ENCODE measurements at places on chromosomes 3 and 15. TPM values are rescaled to one million over a fixed set of nuclear protein-coding genes. Genes with fewer than 3 reads are reported as not detected.

GRCh38 chr3:88150371-88150770 is 612 bp downstream of the C3orf38 start:
- H3K4me1 ChIP-seq = peaks cover 17% of the 10 kb centered on the region
- DNase-seq = no peak
- peaks cover 3% of the 10 kb centered on the region for H3K36me3 ChIP-seq
- peak overlapping the region; percentile 90 for H3K4me3 ChIP-seq

DNA sequence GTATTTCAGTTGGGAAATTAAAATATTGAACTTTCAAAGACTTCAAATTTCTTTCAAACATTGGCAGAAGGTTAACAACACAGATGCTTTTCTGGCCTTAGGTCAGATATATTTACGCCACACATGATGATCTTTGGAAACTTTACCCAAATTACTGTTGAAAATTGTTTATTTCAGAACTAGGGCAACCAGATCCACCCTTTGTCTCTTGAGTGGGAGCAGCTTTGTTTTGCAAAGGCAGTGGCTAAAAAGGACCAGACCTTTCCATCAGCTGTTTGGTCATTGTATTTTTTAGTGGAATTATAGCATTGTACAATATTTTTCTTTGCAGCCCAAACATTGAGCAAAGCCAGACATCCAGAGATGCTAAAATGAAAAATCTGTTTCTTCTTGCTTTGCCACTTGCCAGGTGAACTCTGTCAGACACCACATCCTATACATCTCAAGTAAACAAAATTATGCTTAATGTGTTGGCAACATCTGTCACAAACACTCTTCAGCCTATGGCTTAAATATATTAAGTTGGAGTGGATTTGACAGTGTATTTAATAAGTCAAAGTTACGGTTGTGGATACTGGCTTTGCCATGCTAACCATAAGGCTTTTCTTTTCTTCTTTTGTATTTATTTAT is 651.9 kb downstream of the RBMS3 start:
- no peaks in the 10 kb centered on the region for H3K36me3 ChIP-seq
- DNase-seq = no peak
- no peak overlapping the region for H3K27ac ChIP-seq
- H3K27me3 ChIP-seq = no peaks in the 10 kb centered on the region
- H3K4me1 ChIP-seq = no peaks in the 10 kb centered on the region

DNA sequence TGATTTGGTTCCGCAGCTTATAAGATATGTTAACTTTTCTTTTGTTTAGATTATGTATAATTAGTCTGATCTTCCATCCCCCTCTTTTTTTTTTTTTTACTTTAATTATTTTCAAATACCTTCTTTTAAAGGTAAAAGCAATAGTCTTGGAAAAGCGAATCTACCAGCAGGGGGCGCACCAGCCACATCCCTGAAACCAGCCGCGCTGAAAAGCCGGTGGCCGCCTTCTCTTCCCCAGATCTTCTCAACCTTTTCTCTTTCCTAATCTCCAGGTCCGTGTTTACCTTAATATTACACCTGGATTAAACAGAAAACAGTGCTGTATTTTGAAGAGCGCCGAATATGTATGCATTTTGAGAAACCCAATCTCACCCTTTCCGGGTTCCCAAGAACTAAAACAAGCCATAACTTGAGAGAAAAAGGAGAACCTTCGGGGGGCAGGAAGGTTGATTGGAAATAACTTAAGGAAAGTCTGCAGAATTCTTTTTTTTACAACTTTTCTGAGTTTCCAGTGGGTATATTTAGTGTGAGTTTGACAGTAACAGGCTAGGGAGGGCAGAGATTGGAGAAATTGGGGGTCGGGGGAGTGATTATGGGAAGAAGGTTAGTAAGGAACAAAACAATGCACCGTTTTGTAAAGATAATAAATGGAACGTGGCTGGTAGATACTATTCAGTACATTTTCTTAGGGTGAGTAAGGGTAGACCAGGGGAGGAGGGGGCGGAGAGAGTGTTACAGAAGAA is 2.0 kb upstream of the SOX2 start:
- no peak for DNase-seq
- peak overlapping the region; percentile 47 for H3K4me3 ChIP-seq
- H3K27me3 ChIP-seq = peaks cover 54% of the 10 kb centered on the region

- no peak overlapping the region for H3K4me3 ChIP-seq
- no peak for DNase-seq
- H3K4me1 ChIP-seq = no peaks in the 10 kb centered on the region
- H3K36me3 ChIP-seq = no peaks in the 10 kb centered on the region
- no peak overlapping the region for H3K27ac ChIP-seq
These were observed 31.1 kb downstream of the CYP11A1 start for GRCh38 chr15:74336061-74337005.

GRCh38 chr3:34995796-34996430 is 643.4 kb upstream of the ARPP21 start:
- no peak overlapping the region for H3K4me3 ChIP-seq
- H3K4me1 ChIP-seq = no peaks in the 10 kb centered on the region
- H3K27ac ChIP-seq = no peak overlapping the region
- no peaks in the 10 kb centered on the region for H3K36me3 ChIP-seq
- no peak for DNase-seq
- H3K27me3 ChIP-seq = no peaks in the 10 kb centered on the region

DNA sequence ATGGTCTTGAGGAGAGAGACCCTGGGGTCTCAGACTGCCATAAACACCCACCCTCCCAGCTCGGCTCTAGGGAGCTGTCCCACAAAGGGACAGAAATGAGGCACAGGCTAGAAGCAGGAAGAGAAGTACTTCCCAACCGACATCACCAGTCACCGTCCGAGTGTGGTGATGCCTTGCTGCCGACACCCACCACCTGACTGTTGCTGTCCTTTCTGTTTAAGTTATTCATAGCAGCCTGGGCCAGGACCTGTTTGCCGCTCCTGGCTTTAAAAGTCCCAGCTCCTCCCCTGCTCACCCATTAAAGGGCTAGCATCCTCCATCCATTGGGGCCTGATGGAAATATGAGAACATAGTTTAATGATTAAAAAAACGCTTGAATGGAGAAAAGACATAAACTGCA is 13.2 kb upstream of the SPG11 start:
- H3K4me1 ChIP-seq = no peaks in the 10 kb centered on the region
- no peak overlapping the region for H3K4me3 ChIP-seq
- no peak overlapping the region for H3K27ac ChIP-seq
- DNase-seq = no peak
- H3K27me3 ChIP-seq = no peaks in the 10 kb centered on the region

DNA sequence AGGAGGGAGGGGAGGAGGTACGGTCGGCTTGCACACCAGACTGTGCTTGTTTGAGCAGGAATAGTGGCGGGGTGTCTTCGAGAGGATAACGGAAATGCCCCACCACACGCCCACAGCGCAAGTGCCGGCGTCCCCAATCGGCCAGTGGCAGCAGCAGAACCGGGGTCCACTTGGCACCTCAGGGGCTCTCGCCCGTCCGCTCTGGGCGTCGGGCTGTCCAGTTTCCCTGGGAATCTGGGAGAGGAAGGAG is 53.7 kb downstream of the CCDC54 start:
- H3K4me1 ChIP-seq = peaks cover 5% of the 10 kb centered on the region
- DNase-seq = no peak
- H3K36me3 ChIP-seq = no peaks in the 10 kb centered on the region

- H3K36me3 ChIP-seq = no peaks in the 10 kb centered on the region
- H3K4me1 ChIP-seq = no peaks in the 10 kb centered on the region
- no peak for DNase-seq
- no peak overlapping the region for H3K27ac ChIP-seq
These were observed 130.1 kb upstream of the GOLGA6L6 start for GRCh38 chr15:20671675-20672074.

DNA sequence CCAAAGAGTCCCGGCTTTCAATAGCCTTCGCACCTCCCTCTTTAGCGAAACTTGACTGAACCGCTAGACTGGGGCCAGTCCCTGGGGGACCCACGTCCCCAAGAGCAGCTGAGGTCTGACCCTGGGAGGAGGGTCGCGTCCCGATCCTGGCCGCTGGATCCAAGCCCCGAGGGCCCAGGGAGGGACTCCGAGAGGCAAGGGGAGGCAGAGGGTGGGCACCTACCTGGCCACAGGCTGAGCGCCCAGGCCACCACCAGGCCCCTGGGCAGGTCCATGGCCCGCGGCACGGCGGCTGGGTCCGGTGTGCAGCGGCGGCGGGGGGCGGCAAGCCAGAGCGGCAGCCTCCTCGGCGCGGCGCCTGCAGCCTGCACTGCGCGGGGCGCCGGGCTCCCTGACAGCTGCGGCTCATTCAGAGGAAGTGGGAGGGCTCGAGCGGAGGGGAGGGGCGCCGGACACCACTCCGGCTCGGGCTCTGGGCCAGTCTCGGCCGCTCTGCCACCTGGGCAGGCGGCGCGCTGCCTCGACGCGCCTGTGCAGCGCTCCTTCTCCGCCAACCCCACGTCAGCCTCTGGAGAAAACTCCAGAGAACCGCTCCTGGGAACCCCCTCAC is at the start of gene ITGA11:
ITGA11 (minus strand) TSS at position 372 of the 610 bp plus-strand sequence; CDS start at position 275, 97 bp downstream.
- DNase-seq = peak; percentile 59
- peaks cover 49% of the 10 kb centered on the region for H3K4me1 ChIP-seq
- peak within 1 kb of the TSS; percentile 84 for H3K27ac ChIP-seq
- peak within 1 kb of the TSS; percentile 83 for H3K4me3 ChIP-seq
- no peaks in the 10 kb centered on the region for H3K36me3 ChIP-seq

DNA sequence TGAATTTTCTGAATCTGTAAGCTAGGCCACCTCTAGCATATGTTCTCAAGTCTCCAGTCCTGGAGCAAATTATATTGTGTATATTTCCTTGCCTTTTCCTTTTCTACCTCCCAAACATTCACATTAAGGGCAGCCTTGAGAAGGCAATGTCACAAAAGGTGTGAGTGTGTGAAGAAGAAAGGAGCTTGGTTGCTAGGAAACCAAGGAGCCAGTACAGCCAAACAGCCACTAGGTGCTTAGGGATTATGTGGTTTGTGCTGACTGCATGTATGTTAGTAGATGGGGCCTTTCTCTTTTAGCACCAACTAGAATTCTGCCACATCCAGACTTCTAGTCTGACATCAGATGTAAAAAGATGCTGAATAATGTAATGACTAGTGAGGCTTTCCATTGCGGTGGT is 118.8 kb upstream of the DAZL start:
- no peak overlapping the region for H3K4me3 ChIP-seq
- no peak for DNase-seq

GRCh38 chr3:124850633-124851032 is 36.5 kb downstream of the ITGB5 start:
- DNase-seq = no peak
- H3K36me3 ChIP-seq = peaks cover under 1% of the 10 kb centered on the region
- H3K27ac ChIP-seq = peak overlapping the region; percentile 87
- peak overlapping the region; percentile 48 for H3K4me3 ChIP-seq
- no peaks in the 10 kb centered on the region for H3K27me3 ChIP-seq

DNA sequence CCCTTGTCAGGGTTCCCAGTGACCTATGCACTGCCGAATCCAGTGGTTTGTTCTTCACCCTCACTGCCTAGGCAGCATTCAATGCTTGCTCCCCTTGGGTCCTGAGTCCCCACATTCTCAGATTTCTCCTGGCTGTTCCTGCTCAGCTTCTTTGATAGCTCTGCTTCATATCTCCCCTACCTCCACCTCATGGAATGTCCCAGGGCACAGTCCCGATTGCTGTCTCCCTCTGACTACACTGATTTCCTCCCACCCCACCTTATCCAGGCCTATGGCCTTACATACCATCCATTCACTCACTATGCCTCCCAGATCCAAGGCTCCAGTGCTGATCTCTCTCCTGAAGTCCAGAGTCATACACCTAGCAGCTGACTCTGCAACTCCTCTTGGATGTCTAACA is 1.5 kb upstream of the CDHR4 start:
- H3K27me3 ChIP-seq = no peaks in the 10 kb centered on the region
- peaks cover 30% of the 10 kb centered on the region for H3K4me1 ChIP-seq
- H3K36me3 ChIP-seq = no peaks in the 10 kb centered on the region
- H3K4me3 ChIP-seq = no peak overlapping the region
- no peak overlapping the region for H3K27ac ChIP-seq

DNA sequence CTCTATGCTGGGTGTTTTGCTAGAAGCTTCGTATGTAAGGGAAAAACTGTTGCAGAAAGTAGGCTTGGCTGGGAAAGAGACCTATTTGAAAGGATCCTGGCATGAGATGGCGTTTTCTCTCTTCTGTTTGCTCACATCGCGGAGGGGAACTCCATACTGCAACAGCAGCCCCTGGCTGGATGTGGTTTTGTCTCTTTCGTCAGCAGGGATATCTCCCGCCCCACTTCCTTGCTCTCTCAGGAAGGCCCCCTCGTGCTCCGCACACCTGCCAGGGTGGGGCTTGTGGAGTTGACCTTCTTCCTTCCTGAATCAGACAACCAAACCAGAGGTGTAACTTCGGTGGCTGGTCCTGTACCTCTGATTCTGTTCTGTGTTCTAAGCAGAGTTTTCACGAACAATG is 26.4 kb upstream of the MYZAP start:
- H3K27me3 ChIP-seq = no peaks in the 10 kb centered on the region
- no peaks in the 10 kb centered on the region for H3K4me1 ChIP-seq
- DNase-seq = no peak

- no peaks in the 10 kb centered on the region for H3K27me3 ChIP-seq
- no peak for DNase-seq
- H3K4me3 ChIP-seq = no peak overlapping the region
These were observed 775.3 kb upstream of the ARPP21 start for GRCh38 chr3:34864011-34864410.

GRCh38 chr15:77574521-77575202 is 58.0 kb downstream of the LINGO1 start:
- H3K27ac ChIP-seq = no peak overlapping the region
- no peaks in the 10 kb centered on the region for H3K27me3 ChIP-seq
- no peak overlapping the region for H3K4me3 ChIP-seq
- no peaks in the 10 kb centered on the region for H3K36me3 ChIP-seq
- no peak for DNase-seq

DNA sequence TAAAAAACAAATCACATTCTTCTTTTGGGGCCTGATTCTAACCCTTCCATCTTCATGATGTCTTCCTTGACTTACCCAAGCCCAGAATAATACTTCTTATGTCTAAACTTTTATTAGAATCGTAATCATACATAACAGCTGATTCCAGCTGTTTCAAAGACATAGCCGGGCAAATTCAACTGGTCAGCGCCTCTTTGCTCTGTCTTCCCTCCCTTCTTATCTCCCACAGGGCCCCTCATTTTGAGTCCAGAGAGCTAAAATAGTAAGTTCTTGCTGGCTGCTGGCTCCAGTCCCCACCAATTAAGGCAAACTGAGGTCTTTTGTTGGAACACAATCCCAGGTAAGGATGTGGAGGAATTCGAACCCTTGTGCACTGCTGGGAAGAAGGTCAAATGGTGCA is 108.6 kb downstream of the ADCY5 start:
- no peaks in the 10 kb centered on the region for H3K27me3 ChIP-seq
- H3K4me1 ChIP-seq = peaks cover 71% of the 10 kb centered on the region
- DNase-seq = no peak
- H3K4me3 ChIP-seq = no peak overlapping the region
- no peaks in the 10 kb centered on the region for H3K36me3 ChIP-seq

The AADACL2 gene
- not detected for total RNA-seq

The PLA1A gene
- total RNA-seq = 4.9 TPM

The GRK7 gene
- total RNA-seq = not detected

The SNX33 gene
- total RNA-seq = 57.3 TPM

The C2CD4B gene
- 8.0 TPM for total RNA-seq

Data from thoracic aorta (tissue), 2 donors.